ENCODE measurements at places on chromosomes 13 and 19.

GRCh38 chr19:42111811-42112210 lies 20.4 kb downstream of the POU2F2 start:
- no peak for DNase-seq

- no peak for DNase-seq
Measured at GRCh38 chr19:3781603-3782002, 4.6 kb downstream of the MATK start.

DNA sequence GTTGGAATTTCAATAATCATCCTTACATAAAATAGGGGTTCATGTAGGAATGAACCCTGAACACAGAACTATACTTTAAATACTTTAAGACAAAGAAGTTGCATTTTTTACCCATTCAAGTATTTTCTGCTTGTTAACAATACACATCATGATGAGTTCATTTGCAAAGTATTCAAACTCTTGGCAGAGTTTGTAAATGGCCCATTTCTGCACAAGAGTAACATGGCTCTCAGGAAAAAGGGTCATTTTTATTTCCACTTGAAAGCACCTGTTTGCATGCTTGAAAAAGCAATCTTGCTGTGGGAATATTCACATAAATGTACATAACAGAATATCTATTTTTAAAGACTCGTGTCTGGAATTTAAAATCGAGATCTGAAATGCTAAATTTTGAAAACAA lies 18.1 kb downstream of the ESD start:
- no peak for DNase-seq

DNA sequence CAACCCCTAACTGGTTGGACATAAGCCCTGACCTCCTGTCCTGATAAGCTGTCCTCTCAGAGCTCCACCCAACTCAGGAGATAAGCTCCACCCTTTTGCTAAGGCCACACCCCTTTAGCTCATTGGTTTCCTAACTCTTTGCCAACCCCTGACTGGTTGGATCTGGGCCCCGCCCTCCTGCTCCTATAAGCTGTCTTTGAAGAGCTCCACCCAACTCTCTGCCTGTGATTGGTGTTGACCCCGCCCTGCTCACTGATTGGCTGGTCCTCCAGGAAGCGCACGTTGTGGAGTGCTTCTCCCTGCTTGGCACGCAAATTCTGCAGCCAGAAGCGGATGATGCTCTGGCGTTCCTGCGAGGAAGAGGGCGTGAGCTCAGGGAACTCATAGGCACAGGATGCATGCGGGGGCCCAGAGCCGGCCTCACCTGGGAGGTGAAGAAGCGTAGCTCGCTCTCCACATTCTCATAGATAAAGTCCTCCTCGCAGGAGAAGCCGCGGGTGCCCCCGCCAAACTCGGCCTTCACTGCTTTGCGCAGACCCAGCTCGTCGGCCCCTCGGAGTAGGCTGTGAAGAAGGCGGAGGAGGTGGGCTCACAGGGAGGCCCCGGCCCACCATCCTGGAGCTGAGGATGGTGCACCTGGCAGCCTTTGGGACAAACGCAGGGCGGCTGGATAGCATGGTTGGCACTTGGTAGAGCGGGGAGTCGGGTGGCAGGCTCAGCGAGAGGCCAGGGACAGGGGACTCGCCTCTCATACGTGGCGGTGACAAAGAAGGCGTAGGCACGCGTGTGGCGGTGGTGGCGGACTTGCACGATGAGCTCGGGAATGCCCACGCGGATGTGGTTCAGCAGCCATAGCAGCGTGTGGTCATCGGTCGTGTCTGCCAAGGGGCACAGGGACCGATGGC lies 1.7 kb downstream of the ANO8 start:
- DNase-seq, result peak; percentile 74

- DNase-seq, result peak; percentile 25
Measured at GRCh38 chr13:32734511-32734910, 148.3 kb downstream of the PDS5B start.

DNA sequence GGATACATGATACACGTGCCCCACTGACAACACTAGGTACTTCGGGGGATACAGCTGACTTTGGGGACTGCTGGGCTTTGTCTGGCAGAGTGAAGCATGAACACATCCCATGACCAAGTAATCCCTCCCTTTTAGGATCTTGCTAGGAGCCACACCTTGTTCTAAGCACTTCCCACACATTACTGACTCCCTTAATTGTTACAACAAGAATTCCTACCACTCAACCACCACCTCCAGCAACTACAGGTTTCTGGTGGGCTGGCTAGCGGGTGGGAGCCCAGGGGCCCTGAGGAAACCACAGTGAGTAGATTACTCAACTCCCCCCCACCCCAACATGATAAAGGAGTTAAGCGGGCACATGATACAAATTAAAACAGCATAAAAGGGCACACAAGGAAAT lies 7.2 kb upstream of the SLC35E1 start:
- DNase-seq, result no peak

DNA sequence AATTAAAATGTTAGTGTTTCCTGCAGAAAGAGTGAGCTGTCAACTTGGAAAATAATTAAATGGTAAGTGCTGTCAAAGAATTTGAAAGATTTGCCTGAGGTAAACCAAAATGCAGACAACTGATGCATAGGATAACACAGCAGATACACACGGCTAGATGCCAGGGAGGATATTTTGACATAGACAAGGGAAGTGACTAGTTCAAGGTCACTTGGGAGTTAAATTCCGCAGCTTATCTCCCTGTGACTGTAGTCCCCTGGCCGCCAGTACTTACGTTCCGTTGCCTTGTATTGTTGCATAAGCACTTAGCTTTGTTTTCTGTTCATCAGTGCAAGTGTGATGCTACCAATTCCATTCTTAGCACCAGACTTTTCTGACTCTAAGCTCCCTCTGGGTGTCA lies 247.3 kb upstream of the MAB21L1 start:
- DNase-seq, result no peak

Data from G401 (cell line).